ENCODE measurements at places on chromosomes 6 and 20. TPM values are rescaled to one million over a fixed set of nuclear protein-coding genes. Genes with fewer than 3 reads are reported as not detected.

ZNF512B gene
- 10.6 TPM for total RNA-seq

PRL gene
- not detected for total RNA-seq

BHLHE23 gene
- total RNA-seq = not detected

LKAAEAR1 gene
- total RNA-seq = not detected

MMP24 gene
- total RNA-seq = 1.0 TPM

CDSN gene
- total RNA-seq = not detected

C6orf58 gene
- not detected for total RNA-seq

ACOT13 gene
- 8.6 TPM for total RNA-seq

BTNL2 gene
- not detected for total RNA-seq

BANF2 gene
- total RNA-seq = not detected

UBE2C gene
- total RNA-seq = 2.1 TPM

MOCS3 gene
- total RNA-seq = 9.8 TPM

BACH2 gene
- total RNA-seq = 1.5 TPM

WFDC12 gene
- total RNA-seq = not detected

ZNF343 gene
- 14.3 TPM for total RNA-seq

CALHM6 gene
- 2.1 TPM for total RNA-seq

All from smooth muscle cell of the umbilical artery (primary cell).